Pulmonary artery endothelial cell (primary cell): ENCODE measurements at places on chromosomes 7 and 10.

DNA sequence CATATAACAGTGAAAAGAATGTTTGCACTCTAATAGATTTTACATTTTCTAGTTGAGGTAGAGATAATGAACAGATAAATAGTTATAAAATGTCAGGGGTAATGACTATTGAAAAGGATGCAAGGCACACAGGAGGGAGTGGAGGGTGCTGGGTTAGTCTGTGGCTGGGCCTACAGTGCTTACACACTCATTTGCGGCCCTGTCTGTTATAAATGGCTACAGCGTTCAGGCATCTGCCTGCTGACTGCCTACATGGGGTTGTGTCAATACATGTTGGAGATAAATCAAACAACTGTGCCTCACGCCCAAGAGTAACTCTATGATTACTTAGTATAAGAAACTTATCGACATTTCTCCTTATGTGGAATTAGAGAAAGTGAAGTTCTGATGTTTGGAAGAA, 313.3 kb downstream of the ACTR3B start:
- DNase-seq, result no peak

DNA sequence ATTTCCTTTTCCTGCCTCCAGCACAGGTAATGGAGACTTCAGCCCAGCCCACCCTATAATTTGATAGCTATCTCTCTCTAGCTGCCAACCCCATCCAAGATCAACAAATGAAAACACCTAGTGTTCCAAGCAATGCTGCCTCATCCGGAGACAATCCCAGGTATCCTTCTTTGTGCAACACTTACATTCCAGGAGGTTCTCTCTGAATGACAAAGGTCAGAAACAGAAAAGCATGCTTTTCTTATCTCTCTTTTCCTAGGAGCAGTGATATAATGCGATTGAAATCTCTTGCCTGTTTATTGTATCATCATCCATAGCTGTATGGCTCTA, 699.3 kb downstream of the INHBA start:
- no peak for DNase-seq

DNA sequence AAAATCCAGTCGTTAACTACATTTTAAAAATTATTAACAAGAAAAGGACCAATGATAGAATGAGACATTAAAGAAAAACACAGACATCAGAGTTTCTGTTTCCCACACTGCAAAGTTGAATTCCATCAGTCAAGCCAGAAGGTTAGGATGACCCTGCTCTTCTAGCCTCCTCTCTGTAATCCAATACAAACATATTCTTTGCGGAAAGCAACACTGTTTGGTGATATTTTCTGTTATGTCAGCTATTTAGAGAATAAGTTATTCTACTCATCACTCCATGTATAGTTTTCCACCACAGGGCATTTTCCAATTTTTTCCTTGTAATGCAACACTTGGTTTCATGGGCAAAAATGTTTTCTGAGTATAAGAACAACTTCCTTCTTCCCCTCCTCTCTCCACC, 152.3 kb downstream of the EVX1 start:
- DNase-seq, result no peak

GRCh38 chr10:98244141-98244540, 23.9 kb downstream of the LOXL4 start:
- DNase-seq, result no peak

GRCh38 chr10:28580825-28581224, 47.9 kb downstream of the WAC start:
- DNase-seq, result no peak

DNA sequence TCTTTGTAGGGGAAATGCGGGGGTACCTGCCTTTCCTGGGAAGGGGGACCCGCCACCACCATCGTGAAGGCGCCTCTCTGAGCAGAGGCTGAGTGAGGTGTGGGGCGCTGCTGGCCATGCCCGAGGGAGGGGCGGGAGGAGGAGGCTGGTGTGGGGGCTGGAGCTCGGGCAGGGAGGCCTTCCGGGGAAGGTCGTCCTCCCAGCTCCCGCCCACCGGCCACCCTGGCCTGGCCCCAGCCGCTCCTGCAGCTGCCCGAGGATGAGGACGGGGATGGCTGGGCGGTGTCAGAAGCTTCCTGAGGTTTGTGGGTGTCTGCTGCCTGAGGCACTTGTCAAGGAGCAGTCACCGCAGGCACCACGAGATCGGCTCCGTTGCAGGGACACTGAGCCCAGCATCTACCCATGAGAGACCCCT, 11.4 kb downstream of the PWWP2B start:
- no peak for DNase-seq
